NCI-H1436 treated with DMSO at 0.1 percent for 48 hours (cell line): ENCODE measurements at places on chromosomes 13 and 19.

- DNase-seq: no peak
Observed at GRCh38 chr13:90717451-90717936, 630.0 kb upstream of the MIR17HG start.

DNA sequence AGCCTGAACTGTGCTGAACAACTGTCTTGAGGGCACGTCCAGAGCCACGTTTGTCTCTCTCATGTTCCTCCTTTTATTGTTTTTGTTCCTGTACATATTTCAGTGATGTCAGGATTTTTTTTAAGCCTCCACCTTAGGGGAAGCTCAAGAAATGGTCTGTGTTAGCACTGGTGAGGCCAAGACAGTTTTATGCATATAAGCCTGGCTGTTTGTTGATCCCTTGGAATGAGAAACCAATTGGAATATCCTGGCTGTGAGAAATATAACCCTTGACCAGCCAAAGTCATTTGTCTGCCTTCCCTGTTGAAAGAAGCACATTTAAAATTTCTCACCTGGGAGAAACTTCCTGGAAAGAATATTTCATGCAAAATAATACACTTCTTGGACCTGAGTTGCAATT is 115.8 kb downstream of the DNAJC15 start:
- DNase-seq: no peak

DNA sequence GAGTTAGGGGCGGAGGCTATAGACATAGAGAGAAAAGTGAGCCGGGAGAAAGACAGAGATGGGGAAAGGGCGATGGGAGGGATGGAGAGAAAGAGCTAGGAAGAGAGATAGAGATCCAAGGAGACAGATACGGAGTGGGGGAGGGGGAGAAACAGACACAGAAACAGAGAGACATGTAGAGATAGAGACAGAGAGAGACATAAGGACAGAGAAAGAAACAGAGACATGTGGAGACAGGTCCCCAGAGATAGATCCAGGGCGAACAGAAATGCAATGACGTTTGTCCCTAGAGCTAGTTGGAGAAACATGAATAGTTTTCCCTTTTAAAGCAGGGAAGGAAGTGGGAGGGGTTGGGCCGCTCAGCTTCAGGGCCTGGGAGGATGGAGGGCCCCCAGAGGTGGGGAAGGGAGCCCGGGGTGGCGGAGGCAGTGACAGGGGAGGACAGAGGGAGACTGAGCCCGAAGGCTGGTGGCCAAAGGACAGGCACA is 4.6 kb downstream of the PPP1R14A start:
- DNase-seq: no peak

DNA sequence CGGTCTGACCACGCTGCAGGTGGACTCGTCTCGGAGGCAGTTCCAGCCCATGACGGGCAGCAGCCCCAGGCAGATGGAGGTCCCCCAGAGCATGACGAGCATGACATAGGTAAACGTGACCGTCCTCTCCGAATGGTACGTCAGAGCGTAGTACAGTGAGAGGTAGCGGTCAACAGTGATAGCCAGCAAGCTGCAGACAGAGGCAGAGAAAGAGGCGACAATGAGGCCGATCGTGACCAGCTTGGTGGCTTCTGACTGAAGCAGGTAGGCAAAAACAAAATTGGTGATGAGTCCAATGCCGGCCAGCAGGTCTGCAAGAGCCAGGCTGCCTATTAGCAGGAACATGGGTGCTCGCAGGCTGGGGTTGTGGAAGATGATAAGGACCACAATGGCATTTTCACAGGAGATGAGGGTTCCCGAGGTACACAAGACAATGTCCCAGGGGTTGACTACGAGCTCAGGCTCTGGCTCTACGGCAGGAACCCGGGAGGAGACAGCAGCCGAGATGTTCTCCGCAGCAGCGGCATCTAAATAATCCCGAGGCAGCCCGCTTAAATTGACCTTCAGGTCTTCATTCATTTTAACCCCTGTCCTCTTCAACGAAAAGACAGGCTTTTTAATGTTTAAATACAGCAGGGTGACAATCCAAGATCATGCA is 1.2 kb downstream of the GPR12 start:
- no peak for DNase-seq

DNA sequence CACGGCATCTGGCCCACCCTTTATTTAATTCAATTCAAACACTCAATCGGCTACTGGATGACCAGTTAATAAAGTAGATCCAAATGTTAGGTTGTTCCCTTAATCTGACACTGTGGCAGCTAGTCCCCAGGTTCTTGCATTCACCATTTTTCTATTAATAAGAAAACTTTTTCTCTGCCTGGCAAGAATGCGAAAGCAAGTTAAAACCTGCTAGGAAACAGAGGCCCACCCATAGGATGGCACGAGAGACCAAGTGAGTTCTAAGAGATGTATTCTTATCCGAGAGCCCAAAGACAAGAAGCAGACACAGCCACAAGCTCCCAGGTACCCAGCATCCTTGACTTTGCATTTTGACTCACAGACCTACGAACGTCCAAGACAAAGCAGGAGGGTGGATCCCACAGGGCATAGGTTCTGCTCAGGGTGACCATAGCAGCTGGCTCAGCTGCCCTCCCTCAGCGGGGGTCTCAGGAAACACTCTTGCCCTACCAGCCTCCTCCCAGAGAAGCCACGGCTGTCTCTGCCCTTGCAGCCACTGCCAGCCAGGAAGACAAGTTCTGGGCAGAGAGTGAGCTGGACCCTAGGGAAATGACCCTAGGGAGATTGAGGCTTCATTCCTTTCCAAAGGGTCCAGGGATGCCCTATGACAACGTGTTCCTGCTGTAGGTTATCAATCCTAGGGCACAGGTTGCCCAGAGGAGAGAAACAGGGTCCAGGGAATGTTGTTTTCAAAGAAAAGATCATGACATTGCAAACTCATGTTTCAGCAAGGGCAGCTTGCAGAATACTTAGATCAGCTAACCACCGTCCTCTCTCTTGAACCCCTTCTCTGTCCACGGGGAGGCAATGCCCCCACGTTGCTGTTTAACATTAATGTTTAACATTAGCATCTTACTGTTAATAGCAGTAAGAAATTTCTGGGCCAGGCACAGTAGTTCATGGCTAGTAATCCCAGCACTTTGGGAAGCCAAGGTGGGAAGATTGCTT is 147.2 kb upstream of the ZNF507 start:
- DNase-seq: no peak

GRCh38 chr13:72728290-72728605 is 525 bp downstream of the BORA start:
- no peak for DNase-seq

DNA sequence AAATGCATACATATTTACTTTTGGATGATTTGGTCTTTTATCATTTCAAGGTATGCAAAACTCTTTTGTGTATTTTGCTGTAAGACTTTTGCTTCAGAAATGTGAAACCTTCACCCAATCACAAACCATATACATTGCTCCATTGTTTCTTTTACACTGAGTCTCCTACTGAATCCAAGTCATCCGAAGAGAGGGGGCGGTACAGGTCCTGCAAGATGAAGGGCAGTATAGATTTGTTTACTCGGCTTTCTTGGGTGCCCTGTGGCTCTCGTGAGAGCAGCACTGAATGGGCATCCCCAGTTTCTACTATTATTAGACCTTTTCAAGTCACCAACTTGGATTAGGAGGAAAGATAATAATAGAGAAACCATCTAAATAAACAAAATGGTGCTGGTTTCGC is 280.6 kb downstream of the DCLK1 start:
- DNase-seq: no peak

- no peak for DNase-seq
Observed at GRCh38 chr13:30762643-30763042, 27.3 kb downstream of the ALOX5AP start.

DNA sequence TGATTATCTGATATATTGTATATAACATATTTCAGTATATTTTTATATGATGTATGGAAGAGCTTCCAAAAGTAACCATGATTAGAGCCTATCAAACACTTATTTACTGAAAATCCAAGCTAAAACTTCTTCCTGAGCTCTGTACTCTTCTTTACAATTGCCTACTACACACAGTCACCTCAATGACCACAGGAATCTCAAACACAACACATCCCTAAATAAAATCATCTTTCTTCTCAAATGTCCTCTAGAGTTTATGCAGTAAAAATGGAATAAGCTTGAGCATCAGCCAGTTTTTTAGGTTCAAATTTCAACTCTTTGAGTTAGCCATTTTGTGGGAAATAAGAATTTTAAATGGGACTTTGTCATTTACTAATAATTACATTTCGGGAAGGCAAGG is 102.6 kb upstream of the FNDC3A start:
- DNase-seq: no peak

DNA sequence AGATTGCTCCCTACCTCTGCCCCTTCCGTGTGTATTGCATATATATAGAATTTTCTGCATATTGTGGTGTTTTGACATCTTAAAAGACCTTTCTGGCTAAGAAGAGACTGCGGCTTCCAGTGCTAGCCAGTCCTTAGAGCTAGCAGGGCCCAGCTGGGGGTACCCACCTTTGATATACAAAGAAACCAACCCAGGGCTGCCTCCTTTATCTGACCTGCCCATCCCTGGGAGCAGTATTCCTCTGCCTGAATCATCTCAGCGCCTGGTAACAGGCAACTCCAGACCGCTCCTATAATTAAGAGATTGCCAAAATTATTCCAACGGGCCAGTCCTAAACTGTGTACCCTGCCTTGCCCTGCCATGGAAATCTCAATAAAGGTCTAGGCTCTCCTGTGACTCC is 186.3 kb upstream of the RNF113B start:
- DNase-seq: no peak

DNA sequence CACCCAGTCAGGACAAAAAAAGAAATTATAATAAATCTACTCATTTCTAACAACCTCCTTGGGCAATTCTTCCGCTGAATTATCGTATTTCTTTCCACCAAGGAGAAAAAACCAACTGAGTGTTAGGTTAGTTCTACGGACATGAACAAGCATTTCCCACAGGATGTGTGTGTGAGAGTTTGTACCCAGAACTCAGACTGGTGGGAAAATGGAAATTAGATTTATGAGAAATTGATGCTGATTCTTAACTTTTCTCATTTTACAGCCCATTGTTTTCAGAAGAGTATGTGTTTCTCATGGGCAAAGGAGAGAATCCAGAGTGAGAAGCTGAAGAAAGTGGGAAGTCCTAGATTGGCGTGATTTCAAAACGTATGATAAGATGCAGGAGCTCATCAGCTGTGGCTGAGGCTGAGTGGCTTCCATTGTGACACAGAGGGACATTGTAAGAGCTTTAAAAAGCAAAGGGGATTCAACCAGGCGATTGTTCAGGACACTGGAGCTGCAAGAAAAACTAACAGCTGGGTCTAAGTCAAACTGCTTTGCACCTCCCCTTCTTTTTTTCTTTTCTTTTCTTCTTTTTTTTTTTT is 184.7 kb upstream of the ARGLU1 start:
- DNase-seq: no peak

DNA sequence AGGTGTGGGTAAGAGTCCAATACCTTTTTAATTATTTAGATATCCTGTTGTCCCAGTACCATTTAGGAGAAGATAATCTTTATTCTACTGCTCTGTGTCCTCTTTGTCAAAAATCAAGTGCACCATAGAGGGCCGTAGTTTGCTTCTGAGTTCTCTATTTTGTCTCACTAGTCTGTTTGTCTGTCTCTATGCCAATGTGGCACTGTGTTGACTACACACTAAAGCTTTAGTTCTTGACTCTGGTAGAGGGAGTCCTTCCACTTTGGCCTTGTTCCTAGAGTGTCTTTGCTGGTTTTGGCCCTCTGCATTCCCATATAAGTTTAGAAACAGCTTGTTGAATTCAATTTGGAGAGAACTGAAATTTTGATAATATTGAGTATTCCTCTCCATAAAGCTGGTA is 75.9 kb downstream of the SCGB2B2 start:
- DNase-seq: no peak

- no peak for DNase-seq
Observed at GRCh38 chr19:12784871-12785430, 6.3 kb upstream of the JUNB start.

DNA sequence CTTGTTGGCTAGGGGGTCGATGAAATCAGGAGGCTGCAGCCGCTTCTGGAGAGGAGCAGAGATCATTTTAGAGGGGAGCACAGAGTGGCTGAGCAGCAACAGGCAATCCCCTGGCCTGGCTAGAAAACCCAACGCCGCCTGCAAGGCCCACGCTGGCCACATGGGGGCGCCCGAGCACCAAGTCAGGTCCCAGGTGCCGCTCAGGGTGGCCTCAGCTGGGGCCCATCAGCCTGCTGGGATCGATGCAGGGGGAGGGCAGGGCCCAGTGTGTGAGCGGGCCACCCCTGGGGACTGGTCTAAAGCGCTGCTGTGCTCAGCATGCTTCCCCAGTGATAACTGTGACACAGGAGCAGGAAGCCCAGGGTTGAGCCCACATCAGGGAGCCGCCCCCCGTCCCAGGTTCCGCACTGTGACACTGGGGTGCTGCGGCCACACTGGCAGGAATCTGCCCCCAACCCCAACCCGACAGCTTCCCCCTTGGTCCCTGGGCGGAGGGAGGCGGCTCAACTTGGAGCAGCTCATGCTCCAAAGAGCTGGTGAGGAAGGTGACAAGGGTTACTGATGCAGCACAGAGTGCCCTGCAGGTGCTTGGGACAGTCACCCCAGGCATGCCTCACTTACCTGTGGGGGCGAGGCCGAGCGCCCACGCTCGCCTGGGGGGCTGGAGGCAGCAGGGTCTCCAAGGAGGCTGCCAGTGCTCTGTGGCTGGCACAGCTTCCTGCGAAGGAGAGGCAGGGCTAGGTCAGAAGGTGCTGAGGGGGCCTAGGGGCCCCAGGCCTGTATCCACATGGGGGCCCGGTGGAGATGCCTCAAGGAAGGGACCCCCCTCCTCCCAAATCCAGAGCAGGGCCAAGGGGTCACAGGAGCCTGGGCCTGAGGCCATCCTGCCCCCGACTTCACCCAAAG is 13.3 kb upstream of the ISYNA1 start:
- peak; percentile 29 for DNase-seq

DNA sequence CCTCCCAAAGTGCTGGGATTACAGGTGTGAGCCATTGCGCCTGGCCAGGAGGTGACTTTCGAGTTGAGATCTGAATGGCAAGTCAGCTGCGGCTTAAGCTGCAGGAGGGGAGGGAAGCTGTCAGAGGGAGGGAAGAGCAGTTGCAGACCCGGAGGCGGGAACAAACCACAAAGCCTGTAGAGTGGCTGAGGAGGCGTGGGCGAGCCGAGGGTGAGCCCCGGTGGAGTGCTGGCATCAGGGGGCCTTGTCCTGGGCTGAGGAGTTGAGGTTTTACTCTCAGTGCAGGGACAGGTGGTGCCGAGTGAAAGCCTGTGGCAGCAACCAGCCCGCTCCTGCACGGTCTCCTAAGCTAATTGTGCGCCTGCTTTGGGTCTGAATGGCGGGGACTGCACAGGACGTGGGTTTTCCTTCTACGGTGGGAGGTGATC is 24.2 kb downstream of the PPP1R37 start:
- no peak for DNase-seq

DNA sequence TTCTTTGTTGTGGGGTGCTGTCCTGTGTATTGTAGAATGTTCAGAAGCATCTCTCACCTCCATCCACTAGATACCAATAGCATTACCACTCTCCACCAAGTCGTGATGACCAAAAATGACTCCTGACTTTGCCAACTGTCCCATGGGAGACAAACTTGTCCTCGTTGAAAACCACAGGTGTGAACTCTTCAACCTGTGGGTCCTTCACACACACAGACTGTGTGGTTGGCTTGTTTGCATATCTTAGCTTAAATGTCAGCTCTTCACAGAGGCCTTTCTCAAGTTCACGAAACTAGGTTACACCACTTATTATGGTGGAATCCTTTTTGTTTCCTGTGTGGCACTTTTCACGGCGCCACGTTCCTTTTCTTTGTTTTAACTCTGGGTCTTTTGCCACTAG is 6.8 kb downstream of the GPC5 start:
- no peak for DNase-seq

GRCh38 chr13:84290386-84290785 is 408.1 kb upstream of the SLITRK1 start:
- no peak for DNase-seq

- DNase-seq: no peak
Observed at GRCh38 chr19:8097681-8098567, 45.4 kb downstream of the CCL25 start.
